ENCODE measurements at places on chromosomes 13 and 19.
A peak's percentile ranks its signal among the peaks of the same experiment; 100 is the strongest.

DNA sequence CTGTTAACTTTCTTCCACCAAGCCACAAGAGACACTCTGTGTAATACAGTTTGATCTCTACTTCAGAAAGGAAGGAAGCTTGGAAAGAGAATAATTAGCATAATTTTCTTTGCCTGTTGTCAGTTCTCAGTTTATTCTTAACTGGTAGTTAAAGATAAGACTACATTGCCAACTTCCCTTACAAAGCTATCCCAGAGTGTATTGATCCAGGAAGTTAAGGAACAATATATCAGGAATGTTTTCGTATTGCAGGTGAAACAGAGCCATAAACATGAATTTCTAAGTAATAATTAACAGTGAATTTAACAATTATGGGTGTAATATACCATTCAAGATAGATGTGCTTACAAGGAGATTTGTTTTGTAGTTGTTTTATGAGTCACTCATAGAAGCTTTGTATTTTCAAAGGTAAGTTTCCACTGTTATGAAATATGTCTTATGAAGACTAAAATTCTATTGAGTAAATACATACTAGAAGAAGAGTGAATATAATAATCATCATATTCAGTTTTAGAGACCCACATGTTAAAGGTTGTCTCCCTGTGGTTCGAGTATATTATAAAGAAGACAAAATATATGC, 88.4 kb upstream of the KLF5 start:
- H3K36me3 ChIP-seq: no peaks in the 10 kb centered on the region
- no peak overlapping the region for H3K4me3 ChIP-seq
- no peaks in the 10 kb centered on the region for H3K27me3 ChIP-seq
- H3K4me1 ChIP-seq: peaks cover 13% of the 10 kb centered on the region

DNA sequence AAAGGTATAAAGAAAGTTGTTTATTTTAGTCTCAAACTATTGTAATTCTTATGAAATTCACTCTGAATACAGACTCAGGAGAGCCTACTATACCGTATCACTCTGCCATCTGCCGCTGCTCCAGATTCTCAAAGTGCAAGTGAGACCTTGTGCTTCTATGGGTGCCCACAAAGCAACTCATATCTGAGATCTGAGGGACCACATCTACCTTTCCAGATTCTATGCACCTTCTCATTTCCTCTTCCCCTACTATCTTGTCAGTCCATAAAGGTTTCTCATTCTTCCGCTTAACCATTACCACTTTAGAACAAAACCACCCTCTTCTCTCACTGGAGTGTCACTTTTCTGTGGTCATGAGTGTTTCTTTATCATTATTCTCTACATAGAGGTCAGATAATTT, 1236.9 kb downstream of the DIAPH3 start:
- no peak for DNase-seq
- H3K4me1 ChIP-seq: no peaks in the 10 kb centered on the region
- no peak overlapping the region for H3K4me3 ChIP-seq
- H3K36me3 ChIP-seq: no peaks in the 10 kb centered on the region
- H3K27me3 ChIP-seq: no peaks in the 10 kb centered on the region

GRCh38 chr19:47598407-47599349, 10.3 kb upstream of the BICRA start:
- H3K27ac ChIP-seq: peak overlapping the region; percentile 21
- no peaks in the 10 kb centered on the region for H3K36me3 ChIP-seq
- peaks cover 18% of the 10 kb centered on the region for H3K4me1 ChIP-seq
- no peak overlapping the region for H3K4me3 ChIP-seq
- peak; percentile 59 for DNase-seq
- H3K27me3 ChIP-seq: no peaks in the 10 kb centered on the region

DNA sequence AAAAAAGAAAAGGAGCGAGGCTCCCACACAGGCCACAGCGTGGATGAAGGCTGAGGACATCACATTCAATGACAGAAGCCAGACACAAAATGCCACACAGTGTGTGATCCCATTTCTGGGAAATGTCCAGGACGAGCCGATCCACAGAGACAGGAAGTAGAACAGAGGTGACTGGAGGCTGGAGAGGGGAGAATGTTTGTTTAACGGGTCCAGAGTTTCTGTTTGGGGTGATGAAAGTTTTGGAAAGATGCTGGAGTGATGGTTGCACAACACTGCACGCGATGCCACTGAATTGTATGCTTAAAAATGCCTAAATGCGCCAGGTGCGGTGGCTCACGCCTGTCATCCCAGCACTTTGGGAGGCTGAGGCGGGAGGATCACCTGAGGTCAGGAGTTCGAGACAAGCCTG, 650 bp upstream of the FUT5 start:
- H3K27ac ChIP-seq: no peak overlapping the region
- H3K4me1 ChIP-seq: no peaks in the 10 kb centered on the region
- H3K4me3 ChIP-seq: no peak overlapping the region
- H3K27me3 ChIP-seq: no peaks in the 10 kb centered on the region
- DNase-seq: no peak
- no peaks in the 10 kb centered on the region for H3K36me3 ChIP-seq

DNA sequence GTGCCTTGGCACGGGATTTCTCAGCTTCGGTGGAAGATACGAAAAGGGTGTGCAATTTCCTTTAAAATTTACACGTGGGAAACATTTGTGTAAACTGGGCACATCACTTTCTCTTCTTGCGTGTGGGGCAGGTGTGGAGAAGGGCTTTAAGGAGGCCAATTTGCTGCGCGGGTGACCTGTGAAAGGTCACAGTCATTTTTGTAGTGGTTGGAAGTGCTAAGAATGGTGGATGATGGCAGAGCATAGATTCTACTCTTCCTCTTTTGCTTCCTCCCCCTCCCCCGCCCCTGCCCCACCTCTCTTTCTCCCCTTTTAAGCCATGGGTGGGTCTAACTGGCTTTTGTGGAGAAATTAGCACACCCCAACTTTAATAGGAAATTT, 7.2 kb downstream of the SLITRK5 start:
- H3K36me3 ChIP-seq: no peaks in the 10 kb centered on the region
- no peak for DNase-seq
- peaks cover 18% of the 10 kb centered on the region for H3K4me1 ChIP-seq
- peak overlapping the region; percentile 61 for H3K27ac ChIP-seq
- H3K4me3 ChIP-seq: no peak overlapping the region
- H3K27me3 ChIP-seq: peaks cover 14% of the 10 kb centered on the region

DNA sequence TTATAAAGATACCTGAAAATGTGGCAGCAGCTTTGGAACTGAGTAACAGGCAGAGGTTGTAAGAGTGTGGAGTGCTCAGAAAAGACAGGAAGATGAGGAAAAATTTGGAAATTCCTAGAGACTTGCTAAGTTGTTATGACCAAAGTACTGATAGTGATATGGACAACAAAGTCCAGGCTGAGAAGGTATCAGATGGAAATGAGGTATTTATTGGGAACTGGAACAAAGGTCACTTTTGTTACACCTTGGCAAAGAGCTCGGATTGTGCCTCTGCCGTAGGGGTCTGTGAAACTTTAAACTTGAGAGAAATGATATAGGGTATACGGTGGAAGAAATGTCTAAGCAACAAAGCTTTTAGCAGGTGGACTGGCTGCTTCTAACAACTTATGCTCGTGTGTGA, 419.9 kb downstream of the PCDH17 start:
- no peak overlapping the region for H3K27ac ChIP-seq
- H3K27me3 ChIP-seq: no peaks in the 10 kb centered on the region
- no peak overlapping the region for H3K4me3 ChIP-seq
- no peaks in the 10 kb centered on the region for H3K4me1 ChIP-seq

DNA sequence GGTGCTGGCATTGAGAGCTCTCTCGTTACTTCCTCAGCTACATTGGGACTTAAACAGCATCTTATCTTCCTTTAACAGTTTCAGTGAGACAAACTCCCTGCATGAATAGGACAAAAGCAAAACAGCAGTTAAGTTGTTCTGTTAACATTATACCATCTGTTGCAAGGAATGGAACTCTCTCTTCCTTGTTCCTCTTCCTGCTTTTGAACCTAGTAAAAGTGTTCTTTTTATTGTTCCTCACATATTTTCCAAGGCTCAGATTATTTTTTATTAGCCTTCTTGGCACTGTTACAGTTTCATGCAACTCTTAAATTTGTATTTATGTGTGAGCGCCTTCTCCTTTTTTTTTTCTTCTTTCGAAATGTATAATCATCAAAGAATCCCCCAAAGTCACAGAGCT, 202.6 kb upstream of the UFM1 start:
- no peaks in the 10 kb centered on the region for H3K4me1 ChIP-seq
- H3K4me3 ChIP-seq: no peak overlapping the region
- DNase-seq: no peak
- H3K27me3 ChIP-seq: no peaks in the 10 kb centered on the region
- no peaks in the 10 kb centered on the region for H3K36me3 ChIP-seq

- peaks cover 21% of the 10 kb centered on the region for H3K36me3 ChIP-seq
- peak; percentile 82 for DNase-seq
- H3K4me1 ChIP-seq: peaks cover 6% of the 10 kb centered on the region
- H3K27ac ChIP-seq: peak within 1 kb of the TSS; percentile 79
- H3K27me3 ChIP-seq: no peaks in the 10 kb centered on the region
These were observed at the start of gene ZNF577 for GRCh38 chr19:51887522-51888498. ZNF577 (minus strand) TSS chr19:51887951; CDS start chr19:51880382, 7,569 bp downstream.

DNA sequence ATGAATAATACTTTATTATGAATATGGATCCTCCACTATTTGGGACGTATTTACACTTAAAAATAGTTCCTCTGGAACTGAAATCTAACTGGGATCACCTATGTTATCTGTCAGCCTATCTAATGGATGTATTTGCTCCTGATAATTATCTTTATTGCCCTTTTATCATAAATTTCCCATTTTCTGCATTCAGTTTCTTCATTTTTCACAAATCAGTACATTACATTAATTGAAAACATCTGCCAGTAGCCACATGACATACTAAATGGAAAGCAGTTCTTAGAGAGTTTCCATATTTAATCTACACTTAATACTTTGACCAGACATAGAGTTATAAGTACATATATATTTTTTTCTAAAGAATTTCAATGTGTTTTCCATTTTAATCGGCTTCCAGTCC, 888.8 kb downstream of the SLITRK6 start:
- no peak overlapping the region for H3K4me3 ChIP-seq
- DNase-seq: no peak
- no peaks in the 10 kb centered on the region for H3K27me3 ChIP-seq
- H3K4me1 ChIP-seq: no peaks in the 10 kb centered on the region
- no peak overlapping the region for H3K27ac ChIP-seq
- no peaks in the 10 kb centered on the region for H3K36me3 ChIP-seq

- H3K4me3 ChIP-seq: no peak overlapping the region
- no peaks in the 10 kb centered on the region for H3K4me1 ChIP-seq
- H3K27me3 ChIP-seq: no peaks in the 10 kb centered on the region
These were observed 34.1 kb downstream of the F2RL3 start for GRCh38 chr19:16922949-16923348.

DNA sequence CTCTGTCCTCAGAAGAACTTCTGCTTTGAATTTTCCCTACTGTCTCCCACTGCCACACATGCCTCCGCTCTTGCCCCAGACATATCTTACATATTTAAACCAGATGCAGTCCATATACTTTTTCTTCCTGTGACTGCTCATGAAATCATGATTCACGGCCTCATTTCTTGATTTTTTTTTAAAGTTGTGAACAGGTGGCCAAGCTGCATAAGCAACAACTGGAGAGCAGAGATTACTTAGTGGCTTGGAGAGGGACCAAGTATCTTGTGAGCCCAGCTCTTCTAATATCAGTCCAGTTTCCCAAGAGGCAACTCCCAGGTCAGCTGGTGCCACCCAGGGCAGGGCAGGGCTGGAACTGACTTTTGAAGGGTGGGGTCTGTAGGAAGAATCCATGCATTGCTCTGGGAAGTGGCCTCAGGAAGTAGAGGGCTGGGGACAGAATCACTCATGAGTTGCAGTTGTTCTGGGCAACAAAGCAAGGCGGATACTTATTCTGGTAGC, 152.4 kb downstream of the LMO7 start:
- H3K4me3 ChIP-seq: no peak overlapping the region
- peaks cover 53% of the 10 kb centered on the region for H3K4me1 ChIP-seq
- H3K27ac ChIP-seq: no peak overlapping the region
- H3K36me3 ChIP-seq: no peaks in the 10 kb centered on the region
- DNase-seq: no peak
- no peaks in the 10 kb centered on the region for H3K27me3 ChIP-seq

DNA sequence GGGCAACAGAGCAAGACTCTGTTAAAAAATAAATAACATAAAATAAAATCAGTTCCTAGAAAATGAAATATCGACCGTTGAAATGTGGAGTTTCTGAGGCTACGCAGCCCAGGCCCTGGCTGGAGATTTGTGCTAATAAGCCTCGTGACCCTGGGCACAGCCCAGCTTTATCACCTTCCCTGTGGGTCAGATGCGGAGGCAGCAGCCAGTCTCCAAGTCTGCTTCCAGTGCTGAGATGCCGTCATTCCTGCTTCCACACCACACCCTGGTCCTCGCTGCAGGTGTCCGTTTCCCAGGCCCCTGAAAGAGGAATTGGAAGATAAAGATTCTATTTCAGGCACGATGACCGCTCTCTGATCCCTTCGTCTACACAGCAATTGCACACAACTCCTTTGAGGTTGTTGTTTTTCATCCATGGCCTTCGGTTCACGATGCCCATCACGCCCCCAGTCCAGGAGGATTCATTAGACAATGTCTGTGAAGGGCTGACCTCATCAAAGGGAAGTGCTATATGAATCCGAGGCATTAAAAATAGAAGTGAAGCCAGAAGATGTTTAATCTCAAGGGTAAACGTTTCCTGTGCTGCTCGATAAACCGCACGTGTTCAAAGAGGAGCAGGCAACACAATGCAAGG, 48.3 kb upstream of the ATP11A start:
- peak; percentile 55 for DNase-seq
- no peak overlapping the region for H3K4me3 ChIP-seq
- no peaks in the 10 kb centered on the region for H3K36me3 ChIP-seq
- peak overlapping the region; percentile 30 for H3K27ac ChIP-seq

GRCh38 chr13:27745301-27745700, 47.0 kb upstream of the GSX1 start:
- no peak overlapping the region for H3K27ac ChIP-seq
- H3K4me3 ChIP-seq: no peak overlapping the region
- DNase-seq: no peak

DNA sequence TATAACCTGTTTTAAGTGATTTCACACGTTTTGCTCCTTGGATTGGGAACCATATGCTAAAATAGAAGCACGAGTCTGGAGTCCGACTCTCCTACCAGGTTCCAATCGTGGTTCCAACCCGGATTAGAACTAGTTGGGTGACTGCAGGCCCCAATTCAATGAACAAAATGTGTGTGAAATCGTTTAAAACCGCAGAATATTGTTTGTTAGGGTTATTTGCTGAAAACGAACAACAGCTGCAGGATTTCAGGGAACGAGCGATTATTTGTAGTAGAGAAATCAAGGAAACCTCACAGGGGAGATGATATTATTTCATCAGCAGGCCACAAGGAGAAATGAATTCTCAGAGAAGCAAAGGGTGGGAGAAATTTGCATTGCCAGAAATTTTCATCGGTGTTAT, 16.7 kb downstream of the SSC5D start:
- H3K27me3 ChIP-seq: no peaks in the 10 kb centered on the region
- DNase-seq: no peak
- H3K27ac ChIP-seq: no peak overlapping the region
- peaks cover 10% of the 10 kb centered on the region for H3K4me1 ChIP-seq

DNA sequence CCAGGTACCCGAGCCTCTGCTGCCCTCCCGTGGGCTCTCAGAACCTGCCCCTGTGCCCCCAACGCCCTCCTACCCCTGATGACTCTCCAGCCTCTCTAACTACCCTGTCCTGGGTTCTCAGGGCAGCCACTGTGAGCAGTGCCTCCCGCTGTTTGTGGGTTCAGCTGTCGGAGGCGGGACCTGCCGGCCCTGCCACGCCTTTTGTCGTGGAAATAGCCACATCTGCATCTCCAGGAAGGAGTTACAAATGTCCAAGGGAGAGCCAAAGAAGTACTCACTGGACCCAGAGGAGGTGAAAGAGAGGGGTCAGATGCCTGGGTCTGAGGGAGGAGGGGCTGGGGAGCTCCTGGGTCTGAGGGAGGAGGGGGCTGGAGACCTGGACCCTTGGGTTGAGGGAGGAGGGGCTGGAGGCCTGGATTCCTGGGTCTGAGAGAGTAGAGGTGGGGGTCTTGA, 20.0 kb downstream of the CNFN start:
- H3K27me3 ChIP-seq: no peaks in the 10 kb centered on the region
- no peaks in the 10 kb centered on the region for H3K4me1 ChIP-seq
- H3K27ac ChIP-seq: no peak overlapping the region
- no peak for DNase-seq
- no peak overlapping the region for H3K4me3 ChIP-seq
- no peaks in the 10 kb centered on the region for H3K36me3 ChIP-seq

Measured in body of pancreas (tissue), 4 donors.